Pons (tissue), 1 donor: ENCODE measurements at places on chromosomes 2 and 18.

DNA sequence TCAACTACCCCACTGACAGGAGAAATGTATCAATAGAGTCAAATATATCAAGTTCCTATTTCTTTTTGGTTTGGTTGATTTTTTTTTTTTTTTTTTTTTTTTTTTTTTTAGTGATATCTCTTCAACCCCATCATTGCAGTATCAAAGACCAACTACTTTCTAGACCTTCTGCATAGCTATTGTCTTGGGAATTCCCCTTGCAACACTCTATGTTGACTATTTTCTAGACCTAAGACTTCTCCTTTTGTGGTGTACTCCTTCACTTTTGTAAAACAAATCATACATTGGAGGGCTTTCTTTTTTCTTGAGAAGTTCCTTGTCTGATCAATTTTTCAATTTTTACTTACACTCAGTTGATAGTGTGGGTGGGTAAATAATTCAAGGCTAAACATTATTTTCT, 46.5 kb upstream of the NR4A2 start:
- no peak for DNase-seq

DNA sequence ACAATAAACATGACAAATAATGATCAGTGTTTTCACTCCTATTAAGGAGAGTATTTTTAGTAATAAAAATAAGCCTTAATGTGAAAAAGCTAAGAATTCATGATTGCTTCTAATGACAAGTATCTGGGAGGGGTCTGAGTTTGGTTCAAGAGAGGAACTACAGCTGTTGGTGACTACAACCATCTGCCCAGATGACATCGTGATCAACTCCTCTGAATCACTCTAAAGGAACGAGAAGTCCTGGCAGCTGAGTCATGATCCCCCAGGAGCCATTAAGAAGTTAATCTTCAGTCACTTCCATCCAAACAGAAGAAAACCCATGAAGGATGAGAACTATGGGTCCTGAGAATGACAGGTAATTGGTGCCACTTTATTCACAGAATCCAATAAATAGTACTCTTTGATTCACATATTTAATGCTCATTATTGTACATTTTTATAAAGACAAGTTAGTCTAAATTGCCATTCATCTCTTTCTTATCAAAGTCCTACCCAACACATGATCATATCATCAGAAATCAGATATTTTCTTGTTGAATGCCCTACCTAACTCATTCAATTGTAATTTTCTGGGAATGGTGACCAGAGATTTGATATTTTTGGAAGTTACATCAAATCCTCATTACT, 6.8 kb downstream of the TFPI start:
- no peak for DNase-seq

DNA sequence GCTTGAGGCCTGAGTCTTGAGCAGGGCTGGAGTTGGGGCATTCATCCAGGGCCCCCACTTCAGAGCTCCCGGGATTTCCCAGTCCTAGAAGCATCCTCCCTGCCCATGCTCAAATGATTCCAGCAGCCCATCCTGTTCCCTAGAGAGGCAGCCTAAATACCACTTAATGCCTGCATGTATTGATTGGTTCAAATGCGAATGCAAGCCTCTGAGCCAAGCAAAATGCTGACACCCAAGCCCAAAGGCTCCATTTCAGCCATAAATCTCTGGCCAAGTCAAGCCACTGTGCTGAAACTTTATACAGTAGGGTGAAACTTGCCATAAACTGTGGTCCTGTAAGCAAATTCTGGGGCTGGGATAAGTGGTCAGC, 279.8 kb downstream of the CLIP4 start:
- no peak for DNase-seq

DNA sequence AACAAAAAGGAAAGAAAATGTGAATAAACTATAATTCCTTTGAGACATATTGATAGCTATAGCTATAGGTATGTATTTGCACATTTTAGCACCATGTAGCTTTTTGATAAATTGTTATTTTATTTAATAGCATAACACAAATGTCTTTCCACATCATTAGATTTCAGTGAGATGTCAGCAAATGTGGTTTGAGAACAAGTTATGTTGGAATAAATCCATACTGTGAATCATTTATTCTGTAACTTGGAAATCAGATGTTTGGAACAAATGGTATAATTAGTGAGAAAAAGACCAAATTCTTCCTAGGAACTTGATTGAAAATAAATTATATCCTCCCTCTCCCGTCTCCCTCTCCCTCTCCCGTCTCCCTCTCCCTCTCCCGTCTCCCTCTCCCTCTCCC, 62.8 kb downstream of the NABP1 start:
- no peak for DNase-seq

DNA sequence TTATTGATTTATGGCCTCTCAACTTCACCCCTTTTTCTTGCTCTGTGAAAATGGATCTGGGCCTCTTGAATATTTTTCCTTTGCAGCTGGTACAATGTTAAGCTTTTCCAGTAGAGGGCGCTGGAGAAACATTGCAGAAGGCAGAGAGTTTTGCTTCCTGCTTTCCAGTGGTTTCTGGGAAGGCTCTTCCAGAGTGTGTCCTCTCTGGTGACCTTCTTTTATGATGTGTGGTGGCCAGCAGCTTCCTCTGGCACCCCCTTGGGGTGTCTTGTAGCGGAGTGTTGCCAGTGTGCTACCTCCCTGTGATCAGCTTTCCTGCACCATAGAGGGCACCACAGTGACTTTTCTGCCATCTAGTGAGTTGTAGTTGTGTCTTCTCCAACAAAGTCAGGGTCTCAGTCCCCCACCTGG, 25.4 kb upstream of the MGAT5 start:
- DNase-seq, result no peak

- no peak for DNase-seq
Measured at GRCh38 chr18:45652303-45653080, 37.2 kb downstream of the SLC14A2 start.

DNA sequence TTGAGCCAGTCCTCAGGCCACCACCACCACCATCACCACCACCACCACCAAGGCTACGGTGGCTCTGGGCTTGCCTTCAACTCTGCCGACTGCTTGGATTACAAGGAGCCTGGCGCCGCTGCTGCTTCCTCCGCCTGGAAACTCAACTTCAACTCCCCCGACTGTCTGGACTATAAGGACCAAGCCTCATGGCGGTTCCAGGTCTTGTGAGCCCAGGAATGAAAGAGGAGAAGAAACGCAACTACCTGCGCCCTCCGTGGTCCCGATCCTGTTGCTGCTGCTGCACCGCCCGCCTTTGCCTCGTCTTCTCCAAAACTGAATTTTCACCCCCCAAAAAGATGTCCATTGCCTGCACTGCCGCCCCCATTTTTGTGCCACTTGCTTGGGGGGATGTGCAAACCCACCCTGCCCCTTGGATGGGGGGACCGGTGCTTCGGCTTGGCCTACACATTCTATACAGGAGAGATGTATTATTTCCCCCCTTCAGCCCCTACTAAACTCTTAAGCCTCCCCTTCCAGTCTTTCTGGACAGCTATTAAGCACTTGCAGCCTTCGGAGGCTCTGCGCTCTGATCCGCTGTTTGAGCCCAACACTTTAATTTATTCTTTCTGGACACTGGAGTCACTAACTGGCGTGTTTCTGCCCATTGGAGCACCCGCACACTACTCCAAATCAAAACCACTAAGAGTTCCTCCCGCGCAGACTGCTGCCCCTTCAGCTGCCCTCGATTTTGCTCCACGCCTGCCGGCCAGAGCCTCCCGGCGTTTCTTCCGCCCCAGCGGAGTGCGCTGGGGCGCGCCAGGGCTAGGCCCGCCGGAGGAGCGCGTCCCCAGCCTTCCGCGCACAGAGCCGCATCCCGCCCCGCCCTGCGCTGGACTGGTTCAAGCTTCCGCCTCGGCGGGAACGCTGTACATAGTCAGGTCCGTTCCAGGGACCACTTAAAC, 5.7 kb downstream of the OTX1 start:
- no peak for DNase-seq

- DNase-seq, result no peak
Measured at GRCh38 chr2:28082131-28082530, 191.6 kb downstream of the BABAM2 start.

DNA sequence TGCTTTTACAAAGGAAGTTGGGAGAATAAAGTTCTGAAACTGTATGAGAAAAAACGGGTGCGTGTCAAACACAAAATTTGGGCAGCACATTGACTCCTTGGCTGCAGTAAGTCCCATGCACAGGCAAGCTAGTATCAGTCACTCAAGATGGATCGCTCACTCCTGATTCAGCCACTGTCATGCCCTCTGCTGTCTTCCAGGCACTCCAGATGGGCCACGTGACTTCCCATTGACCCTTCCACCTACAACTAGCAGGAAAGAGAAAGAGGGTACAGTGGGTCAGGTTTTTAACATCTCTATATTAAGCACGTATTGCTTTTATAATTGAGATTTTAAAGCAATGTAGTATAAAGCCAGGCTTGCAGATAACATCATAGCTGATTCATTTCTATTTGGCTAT, 8.6 kb downstream of the ARHGEF33 start:
- DNase-seq, result no peak

GRCh38 chr2:236830926-236831325, 254.8 kb upstream of the COPS8 start:
- no peak for DNase-seq

DNA sequence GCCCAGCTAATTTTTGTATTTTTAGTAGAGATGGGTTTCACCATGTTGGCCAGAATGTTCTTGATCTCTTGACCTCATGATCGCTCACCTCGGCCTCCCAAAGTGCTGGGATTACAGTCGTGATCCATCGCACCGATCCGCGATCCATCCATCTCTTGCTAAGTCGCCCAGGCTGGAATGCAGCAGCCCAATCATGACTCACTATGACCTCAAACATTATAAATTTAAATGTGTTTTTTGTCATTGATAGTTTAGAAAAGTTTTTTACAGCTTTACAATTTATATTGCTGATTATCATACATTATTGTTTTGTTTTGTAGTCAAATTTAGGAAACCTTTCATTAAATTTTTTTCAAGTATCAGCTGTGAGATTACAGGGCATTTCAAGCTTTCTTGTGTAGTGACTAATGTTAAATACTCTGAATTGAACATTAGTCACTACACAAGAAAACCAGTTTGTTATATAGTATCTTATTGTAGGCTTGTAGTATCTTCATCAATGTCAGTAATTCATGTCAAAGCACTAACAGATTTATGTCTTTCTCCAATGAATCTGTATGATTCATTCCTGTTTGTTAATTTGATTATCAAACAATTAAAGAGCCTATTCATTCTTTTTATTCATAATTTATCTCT, 37.5 kb downstream of the NR4A2 start:
- DNase-seq, result no peak

DNA sequence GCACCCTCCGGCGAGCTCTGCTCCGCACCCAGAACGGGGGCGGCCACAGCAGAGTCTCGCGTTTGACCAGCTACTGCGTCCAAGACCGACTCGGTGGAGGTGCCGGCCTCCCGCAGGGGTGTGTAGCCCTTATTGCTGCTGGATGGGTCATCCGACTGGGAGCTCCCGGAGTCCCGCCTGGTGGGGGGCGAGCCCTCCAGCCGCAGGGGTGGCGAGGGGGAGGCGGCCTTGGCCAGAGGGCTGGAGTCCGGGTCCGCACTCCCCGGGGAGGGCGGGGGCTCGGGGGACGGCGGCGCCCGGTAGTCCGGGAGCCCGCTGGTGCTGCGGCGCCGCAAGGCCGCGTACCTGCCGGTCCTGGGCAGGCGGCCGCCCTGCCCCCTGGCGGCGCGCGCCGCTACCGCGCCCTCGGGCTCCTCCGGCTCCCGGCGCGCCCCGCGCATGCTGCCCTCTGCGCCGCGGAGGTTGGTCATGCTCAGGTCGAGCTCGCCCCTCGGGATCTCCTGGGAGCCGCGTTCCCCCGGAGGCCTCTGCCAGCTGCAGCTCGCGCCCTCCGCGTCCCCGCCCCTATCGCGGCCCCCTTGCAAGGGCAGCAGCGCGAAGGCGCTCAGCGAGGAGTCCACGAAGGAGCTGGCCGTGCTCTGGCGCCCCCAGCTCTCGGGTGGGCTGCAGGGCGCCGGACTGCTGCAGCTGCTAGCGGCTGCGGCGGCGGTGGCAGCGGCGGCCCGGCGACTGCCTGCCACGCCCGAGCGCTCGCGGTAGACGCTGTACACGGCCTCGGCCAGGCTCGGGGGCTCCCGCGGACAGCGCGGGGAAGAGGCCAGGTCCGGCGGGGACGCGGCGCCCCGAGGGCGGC, 4.8 kb downstream of the TMEM200C start:
- DNase-seq, result no peak

DNA sequence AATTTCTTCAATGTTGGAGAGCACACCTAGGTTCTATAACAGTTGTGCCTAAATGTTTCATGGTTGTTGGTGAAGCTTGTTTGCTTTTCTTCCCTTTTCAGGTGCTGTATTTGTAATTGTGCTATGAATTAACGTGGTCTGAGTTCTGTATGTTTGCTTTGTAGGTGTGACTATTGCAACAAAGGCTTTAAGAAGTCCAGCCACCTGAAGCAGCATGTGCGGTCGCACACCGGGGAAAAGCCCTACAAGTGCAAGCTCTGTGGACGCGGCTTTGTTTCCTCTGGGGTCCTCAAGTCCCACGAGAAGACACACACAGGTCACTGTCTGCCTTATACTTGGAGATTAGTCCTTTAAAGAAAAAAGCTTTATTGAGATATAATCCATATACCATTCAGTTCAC, 91.2 kb downstream of the ZNF236 start:
- DNase-seq, result no peak

- DNase-seq, result no peak
Measured at GRCh38 chr2:160139991-160140390, 60.1 kb downstream of the ITGB6 start.

DNA sequence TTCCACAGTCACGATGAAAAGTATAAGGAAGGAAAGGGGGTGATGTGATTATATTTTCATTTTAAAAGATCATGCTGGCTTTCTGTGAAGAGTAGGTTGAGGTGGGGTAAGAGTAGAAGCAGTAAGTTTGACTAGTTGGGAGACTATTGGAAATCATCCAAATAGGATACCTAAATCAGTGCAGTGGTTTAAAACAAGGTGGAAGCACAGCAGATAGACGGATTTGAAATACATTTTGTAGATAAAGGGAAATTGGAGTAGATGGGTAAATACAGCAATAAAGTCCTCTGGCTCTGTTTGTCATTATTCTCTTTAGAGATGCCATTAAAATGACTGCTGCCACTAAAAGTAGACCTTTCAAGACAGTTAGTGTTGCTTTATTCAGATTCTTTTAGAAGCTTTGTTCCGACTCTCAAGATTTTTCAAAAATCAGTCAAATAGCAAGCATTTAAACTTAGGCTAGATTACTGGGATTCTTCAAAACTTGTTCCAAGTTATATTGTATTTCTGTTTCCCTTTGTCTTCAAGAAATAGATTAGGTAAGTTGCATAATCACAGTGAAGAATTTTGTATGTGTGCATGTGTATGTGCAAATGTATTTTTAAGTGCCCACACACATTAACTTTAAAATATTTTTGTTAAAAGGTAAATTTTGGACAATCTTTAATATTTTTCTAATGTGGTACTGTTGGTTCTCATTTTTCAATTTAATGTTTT, 61.7 kb upstream of the DTNA start:
- no peak for DNase-seq

GRCh38 chr2:13884291-13884976, 748.1 kb upstream of the LRATD1 start:
- no peak for DNase-seq

- no peak for DNase-seq
Measured at GRCh38 chr2:54772110-54772509, 48.6 kb downstream of the EML6 start.

GRCh38 chr2:39475006-39475405, 37.9 kb upstream of the MAP4K3 start:
- DNase-seq, result no peak

GRCh38 chr2:131035112-131035825, 58.0 kb downstream of the FAM168B start:
- DNase-seq, result no peak

GRCh38 chr2:26251893-26252292, 7.2 kb downstream of the HADHB start:
- DNase-seq, result peak; percentile 77
